ENCODE measurements at places on chromosomes 6 and 20.

DNA sequence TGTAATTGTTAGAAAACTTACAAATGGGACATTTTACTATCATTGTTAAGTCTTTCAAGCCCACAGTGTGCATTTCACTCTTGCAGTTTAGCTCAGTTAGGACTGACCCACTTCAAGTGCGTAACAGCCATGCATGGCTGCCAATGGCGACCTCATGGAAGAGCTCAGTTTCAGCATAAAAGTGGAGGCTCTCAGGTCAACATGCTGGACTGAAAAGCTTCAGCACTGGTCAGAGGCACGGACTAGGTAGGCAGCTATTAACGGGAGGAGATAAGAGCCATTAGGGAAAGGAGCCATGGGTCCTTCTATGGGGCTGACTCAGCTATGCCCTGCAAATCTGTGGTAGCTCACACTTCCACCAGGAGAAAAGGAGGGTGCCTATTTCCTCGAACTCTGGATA, 101.8 kb downstream of the TTLL2 start:
- DNase-seq = no peak

GRCh38 chr6:36132246-36132895, 2.1 kb downstream of the MAPK13 start:
- DNase-seq = no peak

GRCh38 chr20:62482146-62482809, 6.5 kb upstream of the GATA5 start:
- no peak for DNase-seq

DNA sequence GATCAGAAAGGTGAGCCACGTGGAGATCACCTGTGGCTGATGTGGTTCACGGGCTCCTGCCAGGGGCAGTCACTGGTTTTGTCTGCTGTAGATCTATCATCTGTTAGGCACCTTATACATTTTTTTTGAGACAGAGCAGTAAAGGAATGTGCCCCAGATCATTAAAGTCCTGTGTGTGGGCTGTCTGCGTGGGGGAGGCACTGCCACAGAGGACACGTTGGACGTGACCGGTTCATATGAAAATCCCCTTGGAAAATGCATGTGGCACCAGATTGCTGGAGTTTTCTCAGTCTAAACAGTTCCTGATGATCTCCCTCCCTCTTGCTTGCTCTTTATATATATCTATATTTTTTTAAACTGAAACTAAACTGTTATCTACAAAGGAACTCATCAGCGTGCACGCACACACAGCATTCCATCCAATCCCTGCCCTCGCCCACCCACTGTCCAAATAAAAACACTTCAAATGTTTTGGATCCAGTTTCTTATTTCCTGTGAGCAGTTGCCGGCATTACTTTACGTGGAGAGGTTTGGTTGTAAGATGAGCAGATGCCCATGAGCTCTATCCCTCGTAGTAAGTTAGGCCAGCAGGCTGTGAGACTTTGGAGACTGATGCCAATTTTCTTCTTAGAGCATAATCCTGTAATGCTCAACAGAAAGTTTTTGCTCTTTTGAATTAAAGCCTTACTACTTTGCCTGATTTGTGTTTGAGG, 161.6 kb upstream of the EXOC2 start:
- DNase-seq = no peak

DNA sequence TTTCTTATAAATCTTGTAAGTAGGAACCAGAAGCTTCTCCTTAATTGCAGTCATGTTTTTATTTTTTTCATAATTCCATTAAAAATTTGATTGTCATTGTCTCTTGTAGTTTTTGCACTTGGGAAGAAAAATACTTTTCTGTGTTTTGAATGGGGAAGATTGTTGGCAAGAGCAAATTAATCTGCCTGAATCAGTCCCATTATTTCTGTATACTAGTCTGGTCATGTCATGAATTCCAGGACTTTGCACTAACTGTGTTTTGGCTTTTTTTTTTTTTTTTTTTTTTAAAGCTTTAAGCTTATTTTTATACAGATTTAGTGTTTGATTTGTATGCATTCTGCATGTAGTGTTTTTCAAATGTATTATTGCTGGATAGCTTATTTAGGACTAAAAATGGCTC, 47.6 kb downstream of the RALGAPB start:
- no peak for DNase-seq

DNA sequence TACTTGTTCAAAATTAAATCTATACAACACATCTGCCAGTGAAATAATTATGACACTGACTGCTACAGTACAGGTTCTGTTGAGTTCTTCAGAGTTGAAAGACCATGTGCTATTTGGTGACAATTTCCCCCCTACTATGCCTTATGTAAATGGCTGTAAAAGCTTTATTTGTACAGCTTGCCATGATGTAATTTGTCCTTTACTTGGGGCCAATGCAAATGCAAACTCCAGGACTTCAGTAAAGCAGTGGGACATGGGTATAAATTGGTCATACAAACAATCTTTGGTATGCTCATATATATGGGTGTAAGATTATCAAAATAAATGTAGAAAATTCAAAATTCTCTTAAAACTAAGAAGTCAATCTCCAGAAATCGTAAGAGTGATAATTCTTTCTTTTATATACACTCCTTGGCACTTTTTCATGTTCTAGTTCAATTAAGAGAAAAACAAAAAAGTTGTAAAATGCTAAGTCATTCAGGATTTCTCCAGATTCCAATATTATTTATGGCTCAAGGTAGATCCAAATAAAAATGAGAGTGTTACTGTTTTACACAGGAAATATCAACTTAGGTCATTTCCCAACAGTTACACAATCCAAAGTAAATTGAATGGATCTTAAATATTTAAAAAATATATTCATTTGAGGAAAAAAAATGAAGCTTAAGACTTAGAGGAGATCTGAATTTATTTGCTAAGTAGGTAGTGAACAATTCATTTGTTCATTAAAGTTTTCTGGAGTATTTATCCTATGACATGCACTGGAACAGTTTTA, 1310.5 kb upstream of the CITED2 start:
- DNase-seq = no peak

GRCh38 chr6:21791581-21791980, 198.0 kb downstream of the SOX4 start:
- no peak for DNase-seq

DNA sequence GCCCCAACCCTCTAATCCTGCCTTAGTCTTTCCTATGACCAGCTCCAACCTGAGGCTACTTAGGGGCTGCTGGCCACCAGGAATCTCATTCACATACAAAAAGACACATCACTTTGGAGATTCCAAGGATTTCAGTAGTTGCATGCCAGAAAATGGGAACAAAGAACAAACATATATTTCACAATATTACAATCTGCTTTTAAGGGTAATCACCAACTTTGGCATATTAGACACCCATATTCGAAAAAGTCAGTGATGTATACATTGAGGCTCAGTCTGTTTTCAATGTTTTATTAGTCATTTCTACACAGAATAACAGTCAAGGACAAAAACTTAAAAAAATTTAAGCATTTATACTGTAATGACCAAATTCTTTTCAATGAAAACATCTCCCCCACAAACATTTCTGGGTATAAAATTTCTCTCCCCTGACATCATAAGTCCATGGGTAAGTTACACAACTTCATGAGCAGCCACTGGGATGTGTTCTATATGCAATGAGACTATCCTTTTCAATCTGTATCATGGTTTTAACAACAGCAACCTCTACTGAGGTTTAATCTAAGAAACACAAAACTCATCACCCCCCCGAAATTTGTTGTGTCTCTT, 103.5 kb downstream of the MAP7 start:
- DNase-seq = no peak

DNA sequence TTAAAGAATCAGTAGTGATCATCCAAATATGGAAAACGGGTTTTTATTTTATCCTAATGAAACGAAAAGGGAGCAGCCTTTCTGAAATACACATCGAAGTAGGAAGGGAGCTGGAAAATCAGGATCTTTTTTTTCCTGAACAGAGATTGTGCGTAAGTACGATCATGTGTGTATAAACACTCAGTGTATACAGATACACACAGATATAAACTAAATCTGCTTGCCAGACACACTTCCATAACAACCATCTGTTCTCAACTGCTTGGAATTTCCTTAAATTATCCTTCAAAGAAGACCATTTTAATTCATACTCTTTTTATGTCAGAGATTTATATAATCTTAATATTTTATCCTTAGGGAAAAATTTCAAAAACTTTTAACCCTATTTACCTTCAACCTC, 110.7 kb downstream of the CHD6 start:
- DNase-seq = no peak

- no peak for DNase-seq
Measured at GRCh38 chr6:30840935-30841643, 43.2 kb upstream of the DDR1 start.

DNA sequence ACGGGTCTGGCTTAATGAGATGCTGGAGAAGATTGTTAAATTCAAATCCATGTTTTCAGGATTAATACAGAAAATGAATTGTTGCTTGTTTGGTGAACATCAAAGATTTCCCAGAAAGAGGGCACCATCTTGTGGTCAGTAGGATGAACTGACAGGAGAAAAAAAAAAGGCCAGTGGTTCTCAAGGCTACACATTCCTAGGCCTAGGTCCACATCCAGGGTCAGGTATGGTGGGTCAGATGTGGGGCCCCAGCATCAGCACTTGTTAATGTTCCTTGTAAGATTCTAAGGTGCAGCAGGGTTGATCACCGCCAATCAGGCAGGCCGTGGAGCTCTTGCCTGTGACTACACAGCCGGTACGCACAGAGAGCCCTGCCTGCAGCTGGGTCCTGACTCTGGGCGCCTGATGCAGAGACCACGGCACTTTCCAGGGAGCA, 34.0 kb upstream of the FOXO3 start:
- DNase-seq = no peak

- DNase-seq = no peak
Measured at GRCh38 chr6:35691027-35691824, 2.5 kb upstream of the FKBP5 start.

DNA sequence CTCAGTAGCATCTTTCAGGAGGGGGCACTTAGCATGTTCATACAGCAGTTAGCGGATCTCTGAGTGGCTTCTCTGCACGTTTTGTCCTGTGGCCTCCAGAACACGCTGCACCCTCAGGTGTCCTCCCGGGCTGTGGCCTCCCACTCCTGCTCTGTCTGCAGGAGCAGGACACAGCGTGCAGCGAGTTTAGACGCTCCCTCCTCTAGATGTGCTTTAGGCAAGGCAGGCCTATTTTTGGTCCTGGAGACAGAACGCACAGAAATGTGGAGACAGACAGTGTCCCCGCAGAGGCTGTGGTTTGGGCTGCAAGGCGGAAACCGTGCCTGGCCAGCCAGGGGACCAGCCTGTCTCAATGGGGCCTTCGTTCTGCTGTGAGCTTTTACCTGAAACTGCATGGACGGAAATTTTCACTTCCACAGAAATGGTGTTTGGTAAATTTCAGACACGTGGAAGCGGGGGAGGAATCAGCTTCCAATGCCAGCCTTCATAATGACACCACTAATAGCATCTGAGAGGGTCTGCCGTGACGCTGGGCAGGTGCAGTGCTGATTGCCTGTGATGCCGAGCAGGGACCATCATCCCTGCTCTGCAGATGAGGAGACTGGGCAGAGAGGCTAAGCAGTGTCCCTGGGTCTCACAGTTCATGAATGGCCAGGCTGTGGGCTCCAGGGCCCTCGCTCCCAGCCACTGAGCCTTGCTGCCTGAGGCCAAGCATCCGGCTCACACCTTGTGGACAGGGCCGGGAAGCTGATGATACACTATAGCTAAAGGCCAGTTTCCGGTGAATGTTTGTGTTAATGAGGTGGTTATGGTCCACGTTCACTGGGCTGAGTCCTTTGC, 120.9 kb downstream of the SYCP2 start:
- DNase-seq = no peak

DNA sequence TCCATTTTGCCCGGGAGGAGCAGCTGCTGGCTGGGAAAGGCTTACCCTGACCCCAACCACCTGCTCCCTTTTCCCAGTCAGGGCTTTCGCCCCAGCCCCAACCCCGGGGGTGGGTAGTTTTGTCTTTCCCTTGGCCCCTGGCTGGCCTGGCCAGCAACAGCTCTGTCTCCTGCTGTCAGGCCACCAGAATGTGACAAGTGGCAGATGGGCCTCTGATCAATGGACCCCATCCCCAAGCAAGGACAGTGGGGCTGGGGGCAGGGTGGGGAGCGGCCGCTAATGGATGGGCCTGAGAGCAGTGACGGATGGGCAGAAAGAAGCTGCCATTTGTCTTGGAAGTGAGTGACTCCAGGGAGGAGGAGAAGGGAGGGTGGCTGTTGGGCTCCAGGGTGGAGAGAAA, 121.6 kb downstream of the DHX35 start:
- no peak for DNase-seq

DNA sequence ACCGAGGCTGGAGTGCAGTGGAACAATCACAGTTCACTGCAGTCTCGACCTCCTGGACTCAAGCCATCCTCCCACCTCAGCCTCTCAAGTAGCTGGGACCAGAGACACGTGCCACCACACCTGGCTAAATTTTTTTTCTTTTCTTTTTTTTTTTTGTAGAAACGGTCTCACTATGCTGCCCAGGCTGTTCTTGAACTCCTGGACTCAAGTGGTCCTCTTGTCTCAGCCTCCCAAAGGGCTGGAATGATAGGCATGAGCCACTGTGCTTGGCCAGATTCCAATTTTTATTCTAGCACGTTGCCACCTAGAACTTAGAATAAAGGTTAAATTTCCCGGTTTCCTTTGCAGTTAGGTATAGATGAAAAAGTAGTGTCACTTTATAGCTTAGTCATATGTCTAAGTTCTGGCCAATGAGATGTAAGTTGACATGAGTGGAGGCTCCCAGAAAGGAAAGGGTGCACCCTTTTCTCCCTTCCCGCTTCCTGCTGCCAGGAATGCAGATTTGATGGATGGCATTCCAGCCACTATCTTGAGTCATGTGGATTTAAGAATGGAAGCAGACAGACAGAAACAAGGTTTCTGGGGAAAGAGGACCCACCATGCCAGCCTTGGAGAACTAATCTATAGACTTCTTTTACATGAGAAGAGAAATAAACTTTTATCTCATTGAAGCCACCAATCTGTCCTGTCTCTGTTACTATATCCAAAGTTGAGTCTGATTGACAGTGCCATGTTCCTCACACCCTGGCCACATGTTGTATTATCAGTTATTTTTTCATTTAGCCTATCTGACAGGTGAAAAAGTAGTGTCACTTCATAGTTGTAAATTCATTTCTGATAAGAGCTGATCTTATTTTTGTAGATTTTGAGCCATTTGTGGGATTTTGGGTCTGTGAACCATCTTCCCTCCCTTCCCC, 60.6 kb upstream of the NCOA3 start:
- DNase-seq = no peak

DNA sequence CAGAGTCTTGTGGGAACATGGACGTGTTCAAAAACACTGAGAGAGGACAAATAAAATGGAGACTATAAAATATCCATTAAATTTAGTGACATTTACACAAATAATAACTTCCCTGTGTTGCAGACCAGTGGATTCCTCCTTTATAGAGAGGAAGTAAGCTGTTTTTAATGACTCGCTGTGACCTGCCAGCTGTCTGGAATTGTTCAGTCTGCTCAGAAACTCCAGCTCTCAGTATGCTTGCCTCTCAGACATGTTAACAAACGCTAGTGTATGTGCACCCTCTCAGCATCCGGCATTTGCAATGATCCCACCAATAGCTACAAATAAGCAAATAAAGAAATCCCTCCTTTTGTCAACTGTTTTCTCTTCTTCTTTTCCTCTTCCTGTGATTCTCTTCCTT, 158.0 kb upstream of the TCF21 start:
- no peak for DNase-seq

All from GM06990 (cell line).